Stimulated activated CD8-positive, alpha-beta memory T cell treated with anti-CD3 and anti-CD28 coated beads, Interleukin-15, amount 100 ng/mL, for 24 hours (primary cell): ENCODE measurements at places on chromosomes 4 and X.
A peak's percentile ranks its signal among the peaks of the same experiment; 100 is the strongest.

GRCh38 chr4:181323061-181323460 is 920.1 kb upstream of the TENM3 start:
- DNase-seq: no peak

- DNase-seq: no peak
Observed at GRCh38 chrX:70478526-70479245, 34.1 kb downstream of the DLG3 start.

DNA sequence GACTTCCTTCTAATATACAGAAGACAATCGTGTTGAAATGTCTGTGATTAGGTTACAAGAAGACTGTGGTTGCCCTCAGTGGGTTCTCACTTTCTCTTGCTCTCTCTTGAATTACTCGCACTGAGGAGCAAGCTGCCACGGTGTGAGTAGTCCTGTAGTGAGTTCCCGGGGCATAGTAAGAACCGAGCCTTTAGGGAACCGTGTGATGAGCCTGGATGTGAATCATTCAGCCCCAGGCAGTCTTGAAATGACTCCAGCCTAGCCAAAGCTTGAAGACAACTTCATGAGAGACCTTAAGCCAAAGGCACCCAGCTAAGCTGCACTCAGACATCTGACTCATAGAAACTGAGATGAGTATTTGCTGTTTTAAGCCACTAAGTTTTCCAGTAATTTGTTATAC is 292.7 kb downstream of the SPOCK3 start:
- no peak for DNase-seq

GRCh38 chr4:84497504-84498202 is 1.4 kb downstream of the NKX6-1 start:
- no peak for DNase-seq

GRCh38 chr4:187016101-187016500 is 292.4 kb upstream of the FAT1 start:
- DNase-seq: no peak

GRCh38 chr4:162274354-162274753 is 110.6 kb upstream of the FSTL5 start:
- DNase-seq: no peak

GRCh38 chr4:140742838-140743193 is 13.4 kb downstream of the TBC1D9 start:
- DNase-seq: no peak

DNA sequence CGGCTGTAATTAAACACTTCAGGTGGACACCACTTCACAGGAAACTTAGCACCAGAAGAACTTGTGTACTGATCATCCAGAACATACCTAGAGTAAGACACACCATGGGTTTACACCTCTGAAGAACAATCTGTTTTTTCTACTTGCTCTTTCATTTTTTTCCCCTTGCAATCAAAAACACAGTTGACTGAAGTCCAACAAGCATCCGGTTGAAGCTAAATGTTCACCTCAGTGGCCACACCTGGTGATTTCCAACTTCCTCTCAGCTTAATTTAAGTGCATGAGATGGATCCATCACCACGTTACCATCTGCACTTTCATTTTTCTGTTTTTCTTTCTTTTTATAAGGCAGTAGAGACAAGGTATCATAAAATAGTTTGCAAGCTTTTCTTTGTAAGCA is 4.9 kb upstream of the TXK start:
- no peak for DNase-seq

DNA sequence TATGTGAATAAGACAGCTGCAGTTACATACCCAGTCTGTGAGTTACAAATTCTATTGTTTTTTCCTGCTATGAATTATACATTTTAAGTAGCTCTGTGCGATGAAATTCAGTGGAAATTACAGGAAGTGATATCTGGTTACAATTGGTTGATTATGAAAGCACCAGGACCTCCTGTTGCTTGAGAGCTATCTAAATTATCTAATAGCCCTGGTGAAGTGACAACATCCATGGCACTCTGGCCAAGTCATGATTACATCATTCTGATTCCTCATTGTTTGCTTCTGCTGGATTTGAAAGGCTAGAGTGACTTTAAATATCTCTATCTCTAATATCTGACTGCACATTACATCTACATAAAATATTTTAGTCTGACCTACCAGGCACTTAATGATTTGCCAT is 515.0 kb downstream of the CFAP47 start:
- no peak for DNase-seq

DNA sequence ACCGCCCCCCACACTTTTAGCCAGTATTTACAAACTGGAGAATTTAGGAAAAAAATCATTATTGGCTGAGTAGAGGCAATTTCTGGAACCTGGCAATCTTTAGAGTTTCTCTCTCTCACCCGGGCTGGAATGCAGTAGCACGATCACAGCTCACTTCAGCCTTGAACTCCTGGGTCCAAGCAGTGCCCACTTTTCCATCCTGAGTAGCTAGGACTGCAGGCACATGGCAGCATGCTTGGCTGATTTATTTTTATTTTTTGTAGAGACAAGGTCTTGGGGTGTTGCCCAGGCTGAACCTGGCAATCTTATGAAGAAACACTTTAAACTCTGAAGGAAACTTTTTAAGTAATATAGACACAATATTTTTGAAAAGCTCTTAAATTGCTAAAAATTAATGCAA is 120.1 kb downstream of the AFF1 start:
- DNase-seq: no peak

DNA sequence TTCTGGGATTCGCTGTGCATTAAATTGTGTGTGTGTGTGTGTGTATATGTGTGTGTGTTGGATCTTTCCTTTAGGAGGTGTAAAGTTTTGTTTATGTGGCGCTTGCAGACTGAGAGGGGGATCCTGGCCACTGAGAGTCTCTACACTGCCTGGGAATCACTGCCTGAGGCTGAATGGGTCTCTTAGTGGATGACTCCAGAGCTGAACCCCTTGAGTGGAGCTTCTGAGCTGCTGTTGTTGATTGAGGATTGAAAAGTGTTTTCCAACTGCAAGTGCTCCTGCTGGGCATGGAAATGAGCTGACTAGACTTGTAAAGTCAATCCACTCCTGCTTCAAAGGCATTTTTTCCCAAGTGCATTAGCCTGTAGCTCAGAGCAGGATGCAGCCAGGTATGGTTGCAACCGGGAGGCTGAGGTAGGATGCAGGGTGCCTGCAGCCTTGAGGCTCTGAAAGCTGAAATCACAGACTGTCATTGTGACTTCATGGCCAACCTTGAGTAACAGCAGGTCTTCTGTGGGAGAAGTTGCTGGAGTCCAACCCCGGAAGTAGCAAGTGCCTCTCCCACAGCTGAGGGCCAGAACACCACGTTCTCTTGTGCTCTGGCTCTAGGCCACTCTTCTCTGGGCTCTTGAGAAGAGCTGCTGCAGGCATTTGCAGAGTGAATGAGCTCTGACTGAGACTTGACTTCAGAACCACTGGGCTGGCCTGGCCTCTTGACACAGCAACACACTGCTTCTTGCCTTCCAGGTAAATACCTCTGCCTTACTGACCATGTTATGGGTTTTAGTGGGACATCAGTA is at the start of gene TBX22:
TBX22 (plus strand) TSS at position 613 of the 800 bp plus-strand sequence. CDS start 7,517 bp downstream, outside the sequence.
- no peak for DNase-seq

DNA sequence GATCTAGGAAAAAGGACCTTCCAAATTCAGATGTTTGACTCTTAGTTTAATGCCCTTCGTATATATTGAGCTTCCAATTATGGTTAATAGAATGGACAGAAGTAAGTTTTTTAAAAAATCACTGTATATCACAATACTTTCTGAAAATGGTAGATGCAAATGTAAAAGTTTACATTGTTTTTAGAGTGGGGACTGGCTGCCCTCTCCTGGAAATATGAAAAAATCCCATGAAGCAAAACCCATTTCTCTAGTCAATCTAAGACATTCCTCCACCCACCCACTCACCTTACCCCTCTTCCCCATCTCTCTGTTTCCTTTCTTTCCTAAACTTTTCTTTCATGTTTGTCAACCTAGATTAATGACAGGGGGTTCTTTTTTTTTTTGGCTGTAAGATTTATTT is 134.5 kb downstream of the ARHGAP6 start:
- no peak for DNase-seq

GRCh38 chrX:48058621-48059295 is 12.7 kb downstream of the ZNF630 start:
- DNase-seq: no peak

- DNase-seq: no peak
Observed at GRCh38 chr4:184166736-184167135, 50.9 kb downstream of the ENPP6 start.

- DNase-seq: no peak
Observed at GRCh38 chr4:149077181-149077580, 635.0 kb upstream of the NR3C2 start.

DNA sequence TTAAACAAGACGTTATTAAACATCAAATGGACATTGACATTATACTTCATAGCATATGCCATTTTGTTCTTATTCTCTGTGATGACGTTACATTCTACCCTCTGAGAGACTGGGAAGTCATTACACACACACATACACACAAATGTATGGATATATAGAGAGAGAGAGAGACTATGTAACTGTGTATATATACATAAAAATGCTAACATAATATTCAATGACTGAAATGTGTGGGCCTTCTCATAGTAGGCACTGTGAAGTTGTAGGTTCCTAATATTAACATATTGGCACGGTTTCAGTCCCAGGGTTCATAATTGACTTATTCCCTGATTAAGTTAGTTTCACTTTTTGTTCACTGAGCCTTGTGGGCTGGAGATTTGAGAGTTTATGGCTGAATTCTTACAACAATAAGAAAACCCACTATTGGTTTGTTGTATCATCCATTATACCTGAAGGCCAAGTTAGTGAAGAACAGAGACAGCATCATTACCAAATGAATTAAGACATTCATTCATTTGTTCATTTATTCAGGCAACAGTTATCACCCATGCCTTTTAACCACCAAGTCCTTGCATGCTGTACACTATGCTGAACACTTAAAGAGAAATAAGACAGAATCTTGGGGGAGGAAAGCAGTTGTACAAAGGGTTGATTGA is 68.5 kb downstream of the GAB1 start:
- no peak for DNase-seq

GRCh38 chr4:24595659-24596058 is 11.3 kb upstream of the DHX15 start:
- no peak for DNase-seq

- no peak for DNase-seq
Observed at GRCh38 chr4:119010909-119011606, 122.4 kb downstream of the SYNPO2 start.

- DNase-seq: no peak
Observed at GRCh38 chrX:124257924-124258702, 74.3 kb upstream of the TEX13D start.

DNA sequence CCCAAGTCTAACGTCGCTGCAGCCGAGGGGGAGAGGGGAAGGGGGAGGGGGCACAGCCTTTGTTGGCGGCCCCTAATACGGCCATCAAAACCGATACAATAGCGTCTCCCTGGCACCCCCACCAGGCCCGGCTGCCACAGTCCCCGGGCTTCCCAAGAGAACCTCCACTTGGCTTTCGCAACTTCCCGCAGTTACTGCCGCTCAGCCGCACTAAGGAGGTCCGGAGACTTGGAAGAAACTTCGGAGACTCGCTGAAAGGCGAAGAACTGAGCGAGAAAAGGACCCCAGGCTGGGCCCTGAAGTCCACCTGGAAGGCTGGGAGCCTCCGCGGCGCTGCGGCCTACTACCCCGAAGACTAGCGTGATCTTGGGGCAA is 2.8 kb downstream of the NKX6-1 start:
- DNase-seq: no peak

DNA sequence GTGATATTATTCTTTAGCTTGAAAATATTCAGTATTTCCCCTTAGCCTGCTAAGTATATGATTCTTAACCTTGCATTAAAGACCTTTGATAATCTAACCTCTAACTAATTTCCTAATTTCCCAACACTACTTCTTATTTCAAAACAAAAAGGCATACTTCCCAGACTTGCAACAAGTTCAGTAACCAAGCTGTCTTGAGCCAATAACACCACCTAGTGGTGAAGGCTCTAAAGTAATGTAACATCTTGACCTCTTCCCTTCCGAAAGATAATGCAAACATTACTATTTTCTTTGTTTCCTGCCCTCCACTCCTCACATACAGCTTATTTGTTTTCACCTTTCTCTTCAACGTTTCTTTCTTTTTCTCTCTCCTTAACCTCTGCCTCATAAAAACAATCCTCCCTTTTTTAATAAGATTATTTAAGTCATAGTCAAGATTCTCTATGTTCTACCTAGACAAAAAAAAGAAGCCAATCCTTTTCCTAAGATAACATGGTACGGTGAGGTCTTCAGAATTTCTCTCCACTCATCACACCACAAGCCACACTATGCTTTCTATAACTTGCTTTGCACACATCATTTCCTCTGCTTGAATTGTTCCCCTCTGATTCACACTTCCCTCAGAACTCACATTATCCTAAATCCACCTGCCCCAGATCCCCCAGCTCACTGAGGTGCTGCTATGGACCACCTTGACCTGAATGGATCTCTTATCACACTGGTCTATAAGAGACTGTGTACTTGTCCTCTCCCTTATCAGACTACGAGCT is 3.5 kb downstream of the FAT1 start:
- DNase-seq: no peak

GRCh38 chr4:101806914-101807313 is 16.4 kb downstream of the BANK1 start:
- no peak for DNase-seq

GRCh38 chr4:41214136-41214824 is at the start of gene APBB2:
Gene APBB2 (minus strand): TSS chr4:41214542. CDS start chr4:41033254, 181,288 bp downstream.
- peak; percentile 25 for DNase-seq

DNA sequence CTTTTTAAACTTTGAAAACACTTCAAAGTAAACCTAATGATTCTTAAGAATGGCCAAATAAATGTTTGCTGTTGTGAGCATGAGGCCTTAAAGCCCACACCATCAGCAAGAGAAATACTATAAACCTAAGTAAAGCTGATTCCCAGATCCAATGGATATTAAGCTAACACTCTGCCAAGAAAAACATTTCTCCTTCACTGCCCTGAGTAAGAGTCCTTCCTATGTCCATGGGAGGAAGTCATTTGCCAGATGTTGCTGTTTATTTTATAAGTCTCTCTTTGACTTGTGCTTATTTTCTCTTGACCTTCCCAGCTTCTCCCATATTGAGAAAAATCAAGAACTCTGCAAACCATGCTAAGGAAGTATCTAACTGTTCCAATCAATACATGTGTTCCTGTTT is 154.3 kb upstream of the EDNRA start:
- DNase-seq: no peak

- DNase-seq: no peak
Observed at GRCh38 chr4:56080384-56080783, 131.6 kb downstream of the CEP135 start.

- DNase-seq: no peak
Observed at GRCh38 chr4:185502386-185502785, 30.9 kb upstream of the CCDC110 start.

GRCh38 chr4:20658456-20658855 is 41.8 kb upstream of the PACRGL start:
- no peak for DNase-seq
